SJCRH30 (cell line): ENCODE measurements at places on chromosomes 4 and X.

- no peak for DNase-seq
Observed at GRCh38 chr4:183413234-183414200, 30.9 kb upstream of the CDKN2AIP start.

DNA sequence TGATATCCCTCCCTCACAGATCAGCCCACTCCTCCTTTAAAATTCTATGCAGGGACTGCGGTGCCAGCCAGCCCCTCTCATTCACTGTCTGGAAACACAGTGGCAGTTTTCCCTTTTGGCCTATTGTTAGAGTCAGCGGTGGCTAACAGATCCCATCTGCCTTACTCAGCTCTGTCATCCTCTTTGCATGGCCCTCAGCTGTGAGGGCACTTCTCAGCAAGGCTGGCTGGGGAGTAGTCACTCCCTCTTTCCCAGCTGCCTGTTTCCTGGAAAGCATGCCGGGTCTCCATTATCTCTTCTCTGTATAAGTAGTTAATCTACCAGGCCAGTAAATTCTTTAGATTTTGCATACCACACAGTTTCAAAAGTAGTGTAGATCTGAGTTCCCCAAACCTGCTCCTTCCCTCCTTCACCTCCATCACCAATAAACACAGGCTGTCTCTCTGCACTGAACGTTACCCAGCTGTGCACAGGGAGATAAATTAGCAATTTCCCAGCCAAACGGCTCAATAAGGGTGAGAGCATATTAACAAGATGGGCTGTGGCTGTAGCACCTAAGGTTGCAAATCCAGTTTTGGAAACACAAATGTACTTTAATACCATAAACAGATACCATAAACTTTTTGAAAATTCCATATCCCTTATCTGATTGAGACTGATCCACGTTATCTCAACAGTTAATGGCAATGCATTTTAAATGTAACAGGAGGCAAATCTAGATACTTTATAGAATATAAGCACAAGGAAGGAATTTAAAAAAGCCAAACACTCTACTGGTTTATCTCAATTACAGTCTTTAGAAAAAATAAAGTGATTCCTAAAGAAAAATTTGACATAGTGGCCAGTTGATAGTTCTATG is 229.3 kb downstream of the ANKRD50 start:
- peak; percentile 26 for DNase-seq

GRCh38 chr4:126268106-126268505 is 953.4 kb downstream of the FAT4 start:
- no peak for DNase-seq

- DNase-seq = no peak
Observed at GRCh38 chrX:153647461-153648357, 706 bp downstream of the DUSP9 start.

GRCh38 chr4:139725236-139725635 is 59.6 kb downstream of the MGST2 start:
- DNase-seq = no peak

DNA sequence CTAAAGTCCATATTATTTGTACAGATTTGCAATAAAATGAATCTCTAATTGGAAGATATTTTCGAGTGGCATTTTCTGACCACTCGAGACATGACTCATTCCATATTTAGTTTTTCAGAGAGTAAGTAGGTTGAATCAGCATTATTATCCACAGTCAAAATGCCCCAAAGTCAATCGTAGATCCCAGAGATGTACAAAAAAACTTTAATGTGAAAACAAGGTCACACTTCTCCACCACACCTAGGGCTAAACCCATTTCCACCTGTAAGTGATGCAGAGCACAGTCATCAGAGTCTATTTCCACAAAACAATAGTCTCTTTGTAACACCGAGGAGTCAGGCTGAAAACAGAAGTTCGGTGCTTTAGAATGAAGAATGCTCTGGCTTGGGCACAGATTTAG is 117.1 kb upstream of the TENM3 start:
- DNase-seq = no peak
